ENCODE measurements at places on chromosomes 11 and 22.
A peak's percentile ranks its signal among the peaks of the same experiment; 100 is the strongest.

DNA sequence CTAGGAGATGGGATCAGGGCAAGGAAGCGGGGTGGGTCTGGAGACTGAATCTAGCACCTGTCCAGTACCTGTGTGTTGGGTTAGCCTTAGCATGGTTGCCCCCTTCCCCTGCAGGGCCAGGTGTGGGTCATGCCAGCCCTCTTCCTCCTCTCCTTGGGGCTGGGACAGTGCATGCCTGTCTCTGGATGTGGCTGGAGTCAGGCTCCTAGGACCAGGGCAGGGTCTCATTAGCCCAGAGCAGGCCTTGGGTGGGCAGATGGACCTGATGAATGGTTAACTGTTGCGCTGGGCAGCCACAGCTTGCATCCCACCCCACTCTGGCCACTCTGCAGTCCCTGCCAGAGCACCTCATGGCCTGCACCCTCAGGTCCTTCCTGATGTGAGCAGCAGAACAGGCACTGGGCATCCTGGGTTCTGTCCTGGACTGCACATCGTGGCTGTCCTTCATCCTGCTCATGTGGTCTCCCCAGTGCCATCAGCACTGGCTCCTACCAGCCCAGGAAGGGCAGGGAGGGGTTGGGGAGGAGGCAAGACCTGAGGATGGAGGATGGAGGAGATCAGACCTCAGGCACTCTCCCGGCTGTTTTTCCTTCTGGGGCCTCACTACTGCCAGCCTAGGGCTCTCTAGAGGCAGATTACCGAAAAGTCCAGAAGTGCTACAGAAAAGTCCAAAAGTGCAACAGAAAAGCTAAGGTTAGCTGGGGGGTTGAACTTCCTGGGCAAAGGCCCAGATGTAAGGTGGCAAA is 12.8 kb upstream of the CHRM1 start:
- no peak for DNase-seq

DNA sequence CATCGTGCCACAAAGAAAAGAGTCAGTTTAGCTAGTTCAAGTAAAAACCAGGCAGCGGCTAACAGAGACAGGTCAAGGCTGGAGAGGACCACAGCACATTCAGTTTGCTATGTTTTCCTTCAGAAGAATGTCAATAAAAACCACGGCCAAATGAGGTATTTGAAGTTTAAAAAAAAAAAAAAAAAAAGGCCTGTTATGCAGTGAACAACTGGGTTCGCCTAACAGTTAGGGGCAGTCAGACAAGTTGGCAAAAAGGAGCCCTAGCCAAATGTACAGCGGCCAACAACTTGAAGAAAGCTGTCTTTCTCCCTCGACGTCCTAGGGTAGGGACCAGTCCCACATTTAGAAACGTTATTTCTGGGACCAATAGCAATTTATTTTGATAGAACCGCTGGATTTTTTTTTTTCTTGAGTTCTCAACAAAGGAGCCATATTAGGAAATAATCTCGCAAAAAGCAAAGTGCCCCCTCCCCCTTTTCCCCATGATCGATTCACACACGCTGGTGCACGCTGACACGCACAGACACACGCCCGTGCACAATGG is 237.8 kb downstream of the TTC28 start:
- DNase-seq: no peak

DNA sequence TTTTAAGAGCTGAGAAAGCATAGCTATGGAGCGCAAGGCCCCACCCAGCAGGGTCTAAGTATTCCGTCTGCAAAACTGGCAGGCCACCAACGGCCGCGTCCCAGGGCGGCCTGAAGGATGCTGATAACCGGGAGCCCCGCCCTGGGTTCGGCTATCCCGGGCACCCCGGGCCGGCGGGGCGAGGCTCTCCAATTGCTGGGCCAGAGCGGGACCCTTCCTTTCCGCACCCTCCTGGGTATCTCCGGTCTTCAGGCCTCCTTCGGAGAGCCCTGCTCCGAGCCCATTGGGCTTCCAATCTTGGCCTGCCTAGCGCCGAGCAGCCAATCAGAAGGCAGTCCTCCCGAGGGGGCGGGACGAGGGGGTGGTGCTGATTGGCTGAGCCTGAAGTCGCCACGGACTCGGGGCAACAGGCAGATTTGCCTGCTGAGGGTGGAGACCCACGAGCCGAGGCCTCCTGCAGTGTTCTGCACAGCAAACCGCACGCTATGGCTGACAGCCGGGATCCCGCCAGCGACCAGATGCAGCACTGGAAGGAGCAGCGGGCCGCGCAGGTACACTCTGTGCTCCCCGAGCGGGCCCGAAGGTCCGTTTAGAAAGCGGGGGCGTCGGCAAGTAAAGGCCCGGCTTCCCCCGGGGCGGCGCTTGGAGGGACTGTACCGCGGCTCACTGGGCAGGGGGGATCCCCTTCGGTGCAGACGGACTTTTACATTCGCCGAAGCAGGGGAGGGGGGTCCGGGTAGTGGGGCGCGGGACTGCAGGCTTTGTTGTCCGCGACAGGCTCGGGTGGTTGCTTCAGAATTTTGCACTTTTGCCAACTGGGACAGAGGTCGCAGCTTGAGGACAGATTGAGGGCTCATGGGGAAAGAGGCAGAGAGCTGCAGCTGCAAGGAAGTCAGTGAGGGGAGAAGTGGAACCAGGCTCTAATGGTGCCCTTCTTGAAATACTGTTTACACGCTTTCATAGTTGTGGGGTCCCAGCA is at the start of gene CAT:
Gene CAT (plus strand): TSS at position 406 of the 979 bp plus-strand sequence. CDS start 80 bp downstream, at position 486.
- DNase-seq: peak; percentile 98

DNA sequence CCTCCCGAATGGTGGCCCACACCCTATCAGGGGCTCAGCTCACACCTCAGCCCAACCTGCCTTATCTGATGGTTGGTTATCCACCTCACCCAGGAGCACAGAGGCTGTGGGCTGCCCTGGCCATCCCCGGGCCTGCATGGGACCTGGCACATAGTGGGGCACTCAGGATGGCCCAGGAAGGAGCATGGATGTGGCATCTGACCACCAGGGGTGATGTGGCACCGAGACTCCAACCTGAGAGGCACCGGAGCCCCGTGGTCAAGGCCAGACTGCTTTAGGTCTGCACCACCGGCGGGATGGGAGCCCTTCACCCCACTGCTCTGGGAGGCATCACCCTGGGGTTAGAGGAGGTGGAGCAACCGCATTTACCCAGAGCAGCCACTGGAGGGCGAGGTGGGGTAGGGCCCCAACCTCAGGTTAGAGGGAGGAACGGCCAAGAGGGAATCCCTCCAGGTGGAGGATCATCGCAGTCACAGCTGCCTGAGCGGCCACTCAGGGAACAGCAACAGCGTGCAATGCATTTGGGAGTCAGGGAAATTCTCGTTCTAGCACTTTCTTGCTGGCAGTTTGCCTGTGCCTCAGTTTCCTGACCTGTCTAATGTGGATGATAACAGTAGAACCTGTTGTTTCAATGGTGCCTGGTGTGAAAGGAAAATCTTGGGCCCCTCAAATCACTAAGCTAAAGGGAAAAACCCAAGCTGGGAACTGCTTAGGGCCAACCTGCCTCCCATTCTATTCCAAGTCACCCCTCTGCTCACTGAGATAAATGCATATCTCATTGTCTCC is 52.9 kb upstream of the CARS1 start:
- peak; percentile 51 for DNase-seq

DNA sequence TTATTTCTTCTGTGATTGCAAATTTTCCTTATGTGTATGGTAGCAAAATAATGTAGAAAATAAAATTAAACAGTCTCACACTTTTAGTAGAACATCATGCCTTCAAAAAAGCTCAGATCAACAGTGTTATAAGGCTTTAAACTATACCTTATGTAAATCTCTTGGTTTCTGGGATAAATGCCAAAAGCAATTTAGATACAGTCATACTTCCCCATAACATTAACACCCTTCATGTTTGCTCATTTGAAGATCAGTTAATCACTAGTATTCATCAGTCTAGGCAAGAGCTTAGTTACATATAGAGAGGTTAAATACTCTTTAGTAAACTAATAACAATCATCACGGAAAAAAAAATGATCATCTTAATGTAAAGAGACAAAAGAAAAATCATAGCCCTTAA is 421.8 kb upstream of the ANO3 start:
- no peak for DNase-seq

DNA sequence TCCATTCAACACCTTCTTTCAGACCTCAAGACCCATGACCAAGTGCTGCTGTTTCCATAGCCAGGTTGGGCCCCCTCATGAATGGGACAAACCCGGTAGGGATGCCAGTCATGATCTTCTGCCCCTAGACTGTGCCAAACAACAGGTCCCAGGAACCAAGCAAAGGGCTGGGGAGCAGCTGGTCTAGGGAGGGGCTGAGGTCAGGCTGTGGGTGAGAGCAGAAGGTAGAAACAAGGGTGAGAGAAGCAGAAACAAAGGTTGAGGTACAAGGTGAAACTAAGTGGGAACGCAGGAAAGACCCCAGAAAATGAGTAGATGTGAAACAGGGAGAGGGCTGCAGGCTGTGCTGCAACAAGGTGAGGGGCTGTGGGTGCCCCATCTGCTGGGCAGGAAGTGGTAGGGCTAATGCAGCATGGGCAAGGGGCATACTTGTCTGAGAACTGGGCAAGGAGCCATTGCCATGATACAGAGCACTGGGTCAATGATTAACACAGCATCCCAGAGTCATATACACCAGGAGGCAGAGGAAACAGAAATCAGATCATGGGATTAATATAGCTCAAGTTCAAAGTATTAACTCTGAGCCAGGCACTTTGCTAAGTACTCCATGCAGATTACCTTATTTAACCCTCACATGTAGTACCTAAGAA is 45.9 kb downstream of the SLC1A2 start:
- no peak for DNase-seq

GRCh38 chr22:25666308-25666707 is 75.7 kb upstream of the MYO18B start:
- no peak for DNase-seq

- DNase-seq: no peak
Observed at GRCh38 chr11:85710917-85711316, 24.9 kb upstream of the CCDC89 start.

DNA sequence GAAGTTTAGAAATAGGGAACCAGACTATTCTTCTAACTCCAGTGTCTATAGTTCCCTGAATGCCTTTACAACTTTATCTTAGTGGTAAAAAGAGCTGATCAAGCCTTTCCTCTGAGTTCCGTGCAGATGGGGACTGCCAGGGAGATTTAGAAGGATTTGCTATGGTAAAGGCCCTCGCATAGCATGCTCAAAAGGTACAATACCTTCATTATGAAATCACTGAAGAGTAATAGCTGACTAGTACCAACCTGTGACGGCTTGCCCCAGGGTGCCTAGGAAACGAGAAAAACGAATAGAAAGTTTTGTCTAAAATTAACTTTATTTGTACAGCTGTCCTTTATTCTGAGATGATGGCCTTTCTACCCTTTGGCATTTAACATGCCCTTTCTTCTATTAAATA is 150.1 kb upstream of the ARHGAP42 start:
- no peak for DNase-seq

DNA sequence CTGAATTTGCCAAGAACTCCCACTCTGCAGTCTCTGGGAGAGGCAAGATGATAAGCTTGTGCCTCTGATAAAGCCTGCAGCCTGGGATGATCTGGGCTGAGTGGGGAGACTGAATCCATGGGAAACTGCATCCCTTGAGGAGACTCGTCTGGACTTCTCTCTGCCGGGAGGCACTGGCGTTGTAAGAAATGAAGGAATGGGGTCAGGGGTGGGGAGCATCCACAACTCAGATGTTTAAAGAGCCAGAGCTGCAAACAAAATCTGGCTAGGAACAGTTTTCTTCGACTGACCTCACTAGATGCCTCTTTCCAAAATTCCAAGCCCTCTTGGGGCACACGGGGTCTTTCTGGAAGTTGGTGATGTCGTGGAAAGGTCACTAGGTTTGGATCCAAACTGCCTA is 64.4 kb downstream of the SPON1 start:
- no peak for DNase-seq

DNA sequence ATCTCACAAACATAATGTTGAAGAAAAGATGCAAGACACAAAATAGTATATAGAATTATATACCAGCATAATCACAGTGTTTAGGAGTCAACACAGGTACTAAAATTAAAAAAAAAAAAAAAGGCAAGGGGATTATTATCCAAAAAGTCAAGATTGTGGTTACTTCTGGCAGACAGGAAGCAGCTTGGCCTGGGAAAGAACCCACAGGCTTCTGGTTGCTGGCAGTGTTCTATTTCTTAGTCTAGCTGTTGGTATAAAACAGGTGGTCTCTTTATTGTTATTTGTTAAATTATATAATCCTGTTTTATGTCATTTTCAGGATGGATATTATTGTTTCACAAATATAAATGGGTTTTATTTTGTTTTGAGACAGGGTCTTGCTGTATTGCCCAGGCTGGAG is 54.0 kb downstream of the C11orf58 start:
- DNase-seq: no peak

DNA sequence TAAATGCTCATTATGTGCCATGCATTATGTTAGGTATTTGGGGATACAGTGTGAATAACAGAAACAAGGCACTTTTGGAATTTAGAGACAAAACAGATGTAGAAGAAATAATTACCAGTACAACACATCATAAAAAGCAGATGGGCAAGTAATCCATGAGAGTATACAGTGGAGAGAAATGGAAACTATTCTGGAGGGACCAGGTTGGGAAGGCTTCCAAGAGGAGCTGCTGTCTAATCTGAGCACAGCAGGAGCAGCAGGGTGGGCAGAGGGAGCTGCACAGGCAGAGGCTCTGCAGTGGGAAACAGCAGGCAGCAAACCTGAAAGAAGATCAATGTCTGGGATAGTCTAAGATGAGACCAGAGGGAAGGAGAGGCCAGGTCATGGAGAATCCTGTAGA is 268.7 kb upstream of the CCDC90B start:
- no peak for DNase-seq

DNA sequence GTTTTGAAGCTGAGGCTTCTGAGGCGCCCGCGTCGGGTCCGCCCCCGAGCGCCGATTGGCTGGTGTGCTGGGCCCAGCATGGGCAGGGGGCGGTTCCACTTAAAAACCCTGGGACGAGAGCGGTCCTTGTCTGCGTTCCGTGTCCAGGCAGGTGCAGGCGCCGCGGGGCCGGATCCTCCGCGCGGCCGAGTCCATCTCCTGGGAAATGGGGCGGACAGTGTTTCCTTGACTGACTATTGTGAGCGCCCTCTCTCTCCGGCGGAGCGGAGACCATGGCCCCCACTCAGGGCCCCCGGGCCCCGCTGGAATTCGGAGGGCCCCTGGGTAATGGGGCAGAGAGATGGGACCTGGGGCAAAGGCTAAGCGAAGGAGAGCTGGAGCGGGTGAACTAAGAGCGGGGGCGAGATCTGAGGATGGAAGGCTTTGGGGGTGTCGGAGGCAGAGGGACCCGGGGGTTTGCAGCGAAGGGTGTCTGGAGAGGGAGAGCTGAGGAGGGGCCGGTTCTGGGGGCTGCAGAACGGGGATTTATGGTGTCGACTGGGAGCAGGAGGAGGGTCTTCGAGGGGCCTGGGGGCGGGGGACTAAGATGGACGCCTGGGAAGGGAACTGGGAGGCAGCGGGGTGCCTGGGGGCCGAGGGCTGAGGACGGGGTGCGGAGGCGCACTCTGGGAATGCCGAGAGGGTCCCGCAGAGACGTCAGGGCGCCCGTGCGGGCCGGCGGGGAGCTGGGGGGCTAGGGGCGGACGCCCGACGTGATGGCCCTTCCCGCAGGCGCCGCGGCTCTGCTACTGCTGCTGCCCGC is at the start of gene TM7SF2:
Gene TM7SF2 (plus strand): TSS at position 129 of the 802 bp plus-strand sequence. CDS start 144 bp downstream, at position 273.
- peak; percentile 93 for DNase-seq
